Naive thymus-derived CD8-positive, alpha-beta T cell (primary cell): ENCODE measurements at places on chromosomes 11 and 22. TPM values are rescaled to one million over a fixed set of nuclear protein-coding genes. Genes with fewer than 3 reads are reported as not detected.

The PKDREJ gene
- polyA plus RNA-seq = not detected

The FBXO3 gene
- 25.2 TPM for polyA plus RNA-seq

The FGF3 gene
- not detected for polyA plus RNA-seq

The FDXACB1 gene
- polyA plus RNA-seq = 8.3 TPM

- DNase-seq = no peak
Measured at GRCh38 chr22:39152024-39152510, 413 bp downstream of the CBX7 start.

The MRGPRX4 gene
- polyA plus RNA-seq = not detected

The PIK3IP1 gene
- 963 TPM for polyA plus RNA-seq

The CNGA4 gene
- polyA plus RNA-seq = 0.13 TPM

DNA sequence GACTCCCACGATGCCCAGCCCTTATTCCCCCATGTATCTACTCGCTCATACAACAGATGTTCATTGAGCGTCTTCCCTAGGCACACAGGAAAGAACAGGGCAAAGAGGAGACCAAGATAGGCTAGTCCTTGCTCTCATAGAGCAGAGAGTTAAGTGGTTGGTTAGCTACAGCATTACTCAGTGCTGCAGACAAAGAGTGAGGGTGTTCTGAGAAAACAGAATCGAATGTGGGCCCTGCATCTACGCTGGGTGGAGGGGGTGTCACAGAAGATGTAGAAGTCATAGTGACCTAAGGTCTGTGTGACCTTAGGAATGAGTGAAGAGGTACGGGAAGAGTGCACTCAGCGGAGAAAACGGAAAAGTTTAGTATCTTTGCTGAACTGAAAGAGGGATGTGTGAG, 12.3 kb downstream of the PSMD13 start:
- DNase-seq = no peak

The ZNF215 gene
- polyA plus RNA-seq = not detected

DNA sequence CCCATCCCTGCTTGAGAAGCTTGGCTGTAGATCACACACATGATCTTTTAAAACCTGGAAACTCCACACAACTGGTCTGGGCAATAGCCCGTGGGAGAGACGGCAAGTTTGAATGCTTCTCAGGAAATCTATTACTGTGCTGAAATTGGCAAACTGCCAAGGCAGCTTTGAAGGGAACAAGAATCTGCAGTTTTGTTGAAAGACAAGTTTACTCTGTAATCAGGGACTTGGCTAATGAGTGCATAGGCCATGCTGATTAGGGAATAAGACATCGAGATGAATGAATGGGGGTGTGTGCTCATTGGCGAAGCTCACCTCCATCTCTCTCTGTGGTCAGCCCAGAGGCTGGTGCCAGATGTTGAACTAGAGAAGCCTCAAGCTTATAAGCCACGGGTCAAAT, 218.8 kb downstream of the HIPK3 start:
- no peak for DNase-seq

The C11orf52 gene
- polyA plus RNA-seq = not detected

- DNase-seq = peak; percentile 7
Measured at GRCh38 chr11:131694526-131695424, 324.4 kb downstream of the NTM start.

DNA sequence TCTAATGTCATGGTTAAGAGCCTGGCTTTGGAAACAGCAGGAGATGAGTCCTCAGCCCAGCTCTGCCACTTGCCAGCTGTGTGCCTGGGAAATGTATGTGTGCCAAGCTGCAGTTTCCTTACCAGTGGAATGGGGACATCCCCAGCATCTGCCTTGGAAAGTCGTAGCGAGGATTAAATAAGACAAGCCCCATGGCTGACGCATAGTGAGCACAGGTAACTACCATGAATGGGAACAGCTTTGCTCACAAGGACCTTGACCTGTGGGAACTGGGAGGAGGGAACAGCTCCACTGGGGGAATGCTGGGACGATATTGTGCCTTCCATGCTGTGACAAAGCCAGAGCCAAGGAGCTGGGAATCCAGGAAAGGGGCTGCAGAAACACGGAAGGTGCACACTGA, 2.6 kb upstream of the DSCAML1 start:
- peak; percentile 8 for DNase-seq

The RFPL3 gene
- not detected for polyA plus RNA-seq

GRCh38 chr11:68282141-68282860, 10.5 kb upstream of the C11orf24 start:
- peak; percentile 6 for DNase-seq

The GGTLC2 gene
- not detected for polyA plus RNA-seq

The VPREB3 gene
- polyA plus RNA-seq = 0.92 TPM

- no peak for DNase-seq
Measured at GRCh38 chr11:22713336-22713735, 46.9 kb downstream of the GAS2 start.

- DNase-seq = no peak
Measured at GRCh38 chr22:30992565-30992964, 23.5 kb downstream of the TUG1 start.

The INSC gene
- not detected for polyA plus RNA-seq
